ENCODE measurements at places on chromosomes 11 and 22.

- peaks cover 2% of the 10 kb centered on the region for H3K4me1 ChIP-seq
- no peak for DNase-seq
- H3K27ac ChIP-seq: no peak overlapping the region
- H3K36me3 ChIP-seq: no peaks in the 10 kb centered on the region
Observed at GRCh38 chr11:129307162-129307561, 68.5 kb upstream of the BARX2 start.

DNA sequence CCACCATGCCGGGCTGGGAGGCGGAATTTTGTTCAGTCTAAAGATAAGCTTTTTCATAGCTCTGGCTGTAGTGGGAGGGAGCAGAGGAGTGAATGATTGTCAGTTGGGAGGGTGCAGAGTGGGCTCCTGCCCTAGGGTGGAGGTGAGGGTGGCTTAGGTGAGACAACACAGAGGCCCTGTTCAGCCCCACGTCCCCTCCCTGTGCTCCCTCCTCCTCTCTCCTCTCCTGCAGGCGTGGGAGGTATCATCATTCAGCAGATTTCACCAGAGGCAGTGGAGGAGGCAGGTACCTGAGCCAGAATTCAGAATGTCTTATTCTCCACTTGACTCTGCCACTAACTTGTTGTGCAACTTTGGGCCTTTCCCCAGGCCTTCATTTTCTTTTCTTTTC, 1.7 kb upstream of the THRSP start:
- H3K27ac ChIP-seq: peak overlapping the region; percentile 83
- DNase-seq: no peak
- no peak overlapping the region for H3K4me3 ChIP-seq

GRCh38 chr11:27287205-27287604, 75.8 kb downstream of the CCDC34 start:
- no peak for DNase-seq
- H3K27ac ChIP-seq: no peak overlapping the region
- peaks cover 29% of the 10 kb centered on the region for H3K4me1 ChIP-seq
- H3K4me3 ChIP-seq: no peak overlapping the region
- no peaks in the 10 kb centered on the region for H3K27me3 ChIP-seq
- peaks cover 29% of the 10 kb centered on the region for H3K36me3 ChIP-seq

DNA sequence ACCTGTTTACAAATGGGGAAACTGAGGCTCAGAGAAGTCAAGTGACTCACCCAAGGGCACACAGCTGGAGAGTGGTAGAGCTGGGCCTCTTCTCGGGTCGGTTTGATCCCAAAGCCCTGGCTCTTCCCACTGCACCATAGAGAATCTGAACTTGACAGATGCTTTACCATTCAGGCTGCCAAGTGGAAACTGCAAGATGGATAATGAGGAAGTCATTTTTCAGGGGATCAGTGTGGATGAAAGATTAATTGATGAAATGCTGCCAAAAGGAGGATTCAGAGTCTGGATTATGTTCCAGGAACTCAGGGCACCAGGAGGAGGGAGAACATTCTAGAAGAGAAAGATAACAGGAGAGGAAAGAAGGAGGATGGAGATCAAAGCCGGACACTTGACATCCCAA, 185.9 kb upstream of the ZBED5 start:
- DNase-seq: no peak
- no peak overlapping the region for H3K4me3 ChIP-seq
- no peaks in the 10 kb centered on the region for H3K36me3 ChIP-seq

DNA sequence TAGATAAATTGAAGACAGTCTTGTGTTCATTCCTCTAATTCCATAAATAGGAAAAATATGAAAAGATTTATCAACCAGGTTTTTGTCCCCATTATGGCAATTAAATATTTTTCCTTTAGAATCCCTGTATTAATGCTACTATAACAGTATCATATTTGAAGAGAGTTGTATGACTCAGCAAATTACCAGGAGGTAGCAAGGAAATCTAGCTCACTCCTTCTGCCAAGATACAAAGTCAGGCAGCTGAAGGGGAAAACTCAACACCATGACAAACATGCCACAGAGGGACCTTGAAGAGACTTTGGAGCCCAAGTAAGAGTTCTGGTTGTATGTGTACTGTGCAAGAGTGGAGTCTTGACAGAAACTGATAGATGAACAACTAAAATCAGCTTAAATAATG, 143.3 kb downstream of the GUCY1A2 start:
- H3K27ac ChIP-seq: no peak overlapping the region
- H3K4me3 ChIP-seq: no peak overlapping the region
- DNase-seq: no peak
- no peaks in the 10 kb centered on the region for H3K36me3 ChIP-seq
- H3K27me3 ChIP-seq: no peaks in the 10 kb centered on the region
- H3K4me1 ChIP-seq: no peaks in the 10 kb centered on the region

- H3K4me3 ChIP-seq: no peak overlapping the region
- no peak for DNase-seq
- H3K27ac ChIP-seq: no peak overlapping the region
- no peaks in the 10 kb centered on the region for H3K36me3 ChIP-seq
Observed at GRCh38 chr11:132648851-132649250, 883.5 kb downstream of the OPCML start.

GRCh38 chr22:36914390-36914752, 943 bp downstream of the CSF2RB start:
- peaks cover 56% of the 10 kb centered on the region for H3K27me3 ChIP-seq
- H3K4me3 ChIP-seq: no peak overlapping the region
- DNase-seq: no peak
- H3K27ac ChIP-seq: no peak overlapping the region
- H3K4me1 ChIP-seq: no peaks in the 10 kb centered on the region

- H3K27ac ChIP-seq: no peak overlapping the region
- peaks cover 2% of the 10 kb centered on the region for H3K4me1 ChIP-seq
- DNase-seq: no peak
- no peaks in the 10 kb centered on the region for H3K27me3 ChIP-seq
- H3K36me3 ChIP-seq: peaks cover 23% of the 10 kb centered on the region
Observed at GRCh38 chr11:111836162-111836561, 35.2 kb downstream of the ALG9 start.

DNA sequence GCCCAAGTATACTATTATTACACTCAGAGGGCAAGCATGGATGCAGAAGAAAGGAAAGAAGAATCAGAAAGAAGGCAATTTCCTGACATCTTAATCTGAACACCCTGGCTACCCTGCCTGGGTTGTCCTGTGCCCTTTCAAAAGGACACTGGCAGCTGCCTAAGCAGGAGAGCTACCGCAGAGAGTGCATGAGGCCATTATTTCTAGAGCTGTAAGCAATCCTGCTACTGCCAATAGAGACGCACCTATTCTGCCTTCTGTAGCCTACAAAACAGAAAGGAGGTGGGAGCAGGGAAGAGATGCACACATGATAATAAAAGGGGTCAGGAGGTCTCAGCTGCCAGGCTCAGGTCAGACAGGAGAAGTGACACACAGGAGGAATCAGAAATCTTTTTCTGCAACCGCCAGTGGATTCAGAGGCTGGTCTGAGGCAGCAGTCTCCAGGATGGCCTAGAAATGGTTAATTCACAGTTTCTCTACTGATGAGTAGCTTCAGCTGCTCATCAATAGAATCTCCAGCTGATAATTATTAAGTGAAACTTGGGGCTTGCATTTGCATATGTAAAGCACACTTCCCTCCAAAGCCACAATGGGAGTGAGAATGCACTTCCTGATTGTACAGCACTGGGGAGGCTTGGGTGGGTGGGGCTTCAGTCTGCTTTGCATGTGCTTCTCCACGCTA, 253.9 kb downstream of the LARGE1 start:
- no peak for DNase-seq
- no peak overlapping the region for H3K27ac ChIP-seq
- peaks cover 2% of the 10 kb centered on the region for H3K27me3 ChIP-seq
- no peak overlapping the region for H3K4me3 ChIP-seq
- no peaks in the 10 kb centered on the region for H3K36me3 ChIP-seq

DNA sequence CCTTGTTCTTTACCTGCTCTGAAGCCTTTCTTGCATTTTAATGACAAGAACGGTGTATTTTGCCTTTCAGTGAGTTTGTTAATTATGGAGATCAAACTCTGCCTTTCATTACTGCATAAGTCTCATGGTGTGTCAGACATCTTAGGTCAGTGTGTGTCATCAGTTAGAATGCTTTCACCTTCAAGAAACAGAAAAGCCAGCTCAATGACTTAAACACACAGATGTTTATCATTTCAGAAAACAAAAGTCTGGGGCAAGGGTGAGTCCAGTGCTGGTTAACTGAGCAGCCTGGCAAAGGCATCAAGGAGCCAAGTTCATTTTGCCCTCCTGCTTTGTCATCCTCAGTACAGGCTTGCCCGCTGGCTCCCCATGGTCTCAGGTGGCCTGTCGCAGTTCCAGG, 54.5 kb downstream of the PACS1 start:
- H3K27ac ChIP-seq: no peak overlapping the region
- DNase-seq: no peak
- no peak overlapping the region for H3K4me3 ChIP-seq
- H3K27me3 ChIP-seq: peaks cover 8% of the 10 kb centered on the region

- peak overlapping the region; percentile 73 for H3K27ac ChIP-seq
- no peaks in the 10 kb centered on the region for H3K36me3 ChIP-seq
- H3K4me1 ChIP-seq: no peaks in the 10 kb centered on the region
- peaks cover 16% of the 10 kb centered on the region for H3K27me3 ChIP-seq
- DNase-seq: no peak
Observed at GRCh38 chr11:5992604-5993251, 5.9 kb upstream of the OR52L1 start.

- H3K27me3 ChIP-seq: no peaks in the 10 kb centered on the region
- H3K36me3 ChIP-seq: no peaks in the 10 kb centered on the region
- H3K27ac ChIP-seq: no peak overlapping the region
- no peak for DNase-seq
- H3K4me3 ChIP-seq: no peak overlapping the region
- peaks cover 61% of the 10 kb centered on the region for H3K4me1 ChIP-seq
Observed at GRCh38 chr11:95296165-95296564, 65.2 kb upstream of the SESN3 start.

DNA sequence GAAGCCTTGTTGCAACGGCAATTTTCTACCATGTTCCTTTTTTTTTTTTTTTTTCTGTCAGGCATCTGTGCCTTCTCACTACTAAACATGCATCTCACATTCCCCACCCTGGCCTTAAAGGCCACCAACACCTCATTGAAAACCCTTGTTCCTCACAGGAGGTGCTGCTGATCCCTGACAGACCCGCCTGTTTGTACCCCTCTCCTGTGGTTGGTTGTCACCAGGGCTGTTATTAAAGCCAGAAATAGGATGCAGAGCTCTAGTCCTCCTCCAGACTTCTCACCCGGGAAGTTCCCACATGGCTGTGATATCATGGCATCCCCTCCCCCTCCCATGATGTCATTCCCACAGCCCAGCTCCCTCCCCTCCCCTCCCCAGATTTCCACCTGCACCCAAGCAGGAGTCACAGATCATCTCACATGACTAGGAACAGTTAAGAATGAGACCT, 302.8 kb upstream of the NCAM1 start:
- H3K27me3 ChIP-seq: peaks cover under 1% of the 10 kb centered on the region
- peaks cover 30% of the 10 kb centered on the region for H3K4me1 ChIP-seq
- H3K4me3 ChIP-seq: no peak overlapping the region
- no peak for DNase-seq

- H3K4me1 ChIP-seq: no peaks in the 10 kb centered on the region
- H3K27ac ChIP-seq: no peak overlapping the region
- H3K27me3 ChIP-seq: peaks cover 20% of the 10 kb centered on the region
- H3K36me3 ChIP-seq: no peaks in the 10 kb centered on the region
- no peak for DNase-seq
Observed at GRCh38 chr11:77267962-77268361, 33.5 kb downstream of the GDPD4 start.

DNA sequence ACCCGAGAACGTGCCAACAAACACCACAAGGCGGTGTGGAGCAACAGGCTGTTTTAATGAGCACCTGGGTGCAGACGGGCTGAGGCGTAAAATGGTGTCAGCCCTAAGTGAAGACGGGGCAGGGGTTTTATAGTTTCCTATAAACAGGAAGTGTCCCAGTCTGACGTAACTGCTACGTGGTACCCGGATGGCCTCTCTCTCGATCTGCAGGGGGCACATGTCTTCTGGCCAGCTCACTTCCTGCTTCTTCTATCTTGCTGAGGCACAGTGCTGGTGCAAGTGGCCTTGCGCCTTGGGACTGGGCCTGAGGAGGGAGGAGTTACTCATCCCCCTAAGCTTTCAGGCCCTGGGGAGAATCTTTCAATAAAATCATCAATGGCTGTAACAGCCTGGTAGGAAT, 20.9 kb downstream of the OOSP3 start:
- no peak overlapping the region for H3K4me3 ChIP-seq
- H3K36me3 ChIP-seq: no peaks in the 10 kb centered on the region
- H3K27ac ChIP-seq: no peak overlapping the region
- no peak for DNase-seq

GRCh38 chr11:122686111-122686510, 30.6 kb downstream of the UBASH3B start:
- peak overlapping the region; percentile 66 for H3K27ac ChIP-seq
- H3K36me3 ChIP-seq: no peaks in the 10 kb centered on the region
- no peaks in the 10 kb centered on the region for H3K27me3 ChIP-seq
- H3K4me3 ChIP-seq: no peak overlapping the region
- DNase-seq: no peak

DNA sequence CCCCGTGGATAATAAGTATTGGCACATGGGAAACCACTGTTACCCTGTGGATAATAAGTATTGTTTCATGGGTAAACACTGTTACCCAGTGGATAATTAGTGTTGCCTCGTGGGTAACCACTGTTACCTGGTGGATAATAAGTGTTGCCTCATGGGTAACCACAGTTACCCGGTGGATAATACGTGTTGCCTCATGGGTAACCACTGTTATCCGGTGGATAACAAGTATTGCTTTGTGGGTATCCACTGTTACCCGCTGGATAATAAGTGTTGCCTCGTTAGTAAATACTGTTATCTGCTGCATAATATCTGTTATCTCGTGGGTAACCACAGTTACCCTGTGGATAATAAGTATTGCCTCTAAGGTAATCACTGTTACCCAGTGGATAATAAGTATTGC, 25.5 kb upstream of the NXPE4 start:
- no peak for DNase-seq
- no peaks in the 10 kb centered on the region for H3K27me3 ChIP-seq
- no peaks in the 10 kb centered on the region for H3K36me3 ChIP-seq
- H3K27ac ChIP-seq: no peak overlapping the region
- no peaks in the 10 kb centered on the region for H3K4me1 ChIP-seq

GRCh38 chr11:86615487-86615886, 56.9 kb downstream of the ME3 start:
- peaks cover 6% of the 10 kb centered on the region for H3K36me3 ChIP-seq
- H3K4me1 ChIP-seq: no peaks in the 10 kb centered on the region
- no peak overlapping the region for H3K4me3 ChIP-seq
- H3K27me3 ChIP-seq: no peaks in the 10 kb centered on the region

DNA sequence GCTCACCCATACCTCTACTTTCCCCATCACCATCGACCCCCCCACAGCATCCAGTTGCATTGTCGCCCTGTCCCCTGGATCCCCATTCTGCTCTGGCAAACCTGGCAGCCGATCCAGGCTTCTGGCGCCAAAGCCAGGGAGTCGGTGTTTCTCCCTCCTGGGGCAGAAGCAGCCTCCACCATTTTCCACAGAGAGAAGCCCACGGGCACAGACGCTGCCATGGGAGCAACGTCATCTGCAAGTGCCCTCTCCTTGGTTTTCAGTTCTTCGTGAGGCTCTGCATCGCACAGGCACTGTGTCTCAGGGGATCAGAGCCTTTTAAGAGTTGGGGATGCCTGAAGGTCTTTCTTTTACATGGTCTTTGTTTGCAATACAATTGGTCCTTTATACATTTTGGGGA, 2.3 kb downstream of the YPEL4 start:
- peak overlapping the region; percentile 84 for H3K27ac ChIP-seq
- H3K36me3 ChIP-seq: peaks cover 17% of the 10 kb centered on the region
- DNase-seq: no peak
- H3K27me3 ChIP-seq: peaks cover 8% of the 10 kb centered on the region
- peaks cover 92% of the 10 kb centered on the region for H3K4me1 ChIP-seq

GRCh38 chr22:26286091-26286820, 117.0 kb downstream of the SEZ6L start:
- H3K4me1 ChIP-seq: peaks cover 8% of the 10 kb centered on the region
- no peak overlapping the region for H3K4me3 ChIP-seq
- no peaks in the 10 kb centered on the region for H3K36me3 ChIP-seq
- DNase-seq: no peak
- no peak overlapping the region for H3K27ac ChIP-seq

All from nephron progenitor cell (in vitro differentiated cells).